Activated CD4-positive, alpha-beta T cell treated with anti-CD3 and anti-CD28 coated beads, Interleukin-2, amount 50 U/mL, for 16 hours (primary cell): ENCODE measurements at places on chromosomes 12 and 14.

DNA sequence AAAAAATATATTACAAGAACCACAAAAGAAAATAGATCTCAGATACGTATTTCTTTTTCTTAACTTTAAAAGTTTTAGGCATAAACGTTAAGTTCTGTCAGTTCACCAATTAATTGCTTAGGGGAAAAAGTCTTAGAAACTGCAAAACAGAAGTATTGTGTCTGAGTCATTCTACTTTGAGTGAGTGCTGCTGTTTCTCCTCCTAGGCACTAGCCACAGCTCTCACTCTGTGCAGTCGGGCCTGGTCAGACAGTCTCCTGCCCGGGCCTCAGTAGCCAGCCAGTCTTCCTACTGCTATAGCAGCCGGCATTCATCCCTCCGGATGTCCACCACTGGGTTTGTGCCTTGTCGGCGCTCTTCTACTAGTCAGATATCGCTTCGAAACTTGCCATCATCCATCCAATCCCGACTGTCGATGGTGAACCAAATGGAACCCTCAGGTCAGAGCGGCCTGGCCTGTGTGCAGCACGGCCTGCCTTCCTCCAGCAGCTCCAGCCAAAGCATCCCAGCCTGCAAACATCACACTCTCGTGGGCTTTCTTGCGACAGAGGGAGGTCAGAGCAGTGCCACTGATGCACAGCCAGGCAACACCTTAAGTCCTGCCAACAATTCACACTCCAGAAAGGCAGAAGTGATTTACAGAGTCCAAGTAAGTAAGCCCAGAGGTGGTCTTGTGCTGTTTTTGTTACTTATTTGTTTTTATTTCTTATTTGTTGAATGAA lies 201.3 kb downstream of the PCNX1 start:
- DNase-seq = no peak

DNA sequence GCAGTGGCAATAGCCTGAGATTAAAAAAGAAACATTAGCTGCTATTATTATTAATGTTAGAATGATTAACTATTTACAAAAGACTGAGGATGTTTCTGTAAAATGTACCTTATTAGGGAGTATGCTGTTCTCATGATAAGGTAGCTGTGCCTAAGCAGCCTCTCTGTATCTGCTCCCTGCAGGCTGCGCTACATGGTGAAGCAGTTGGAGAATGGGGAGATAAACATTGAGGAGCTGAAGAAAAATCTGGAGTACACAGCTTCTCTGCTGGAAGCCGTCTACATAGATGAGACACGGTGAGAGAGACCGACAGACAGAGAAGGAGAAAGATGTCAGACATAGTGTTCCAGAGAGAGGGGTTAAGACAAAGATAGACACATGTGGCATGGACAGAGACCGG lies 17.4 kb downstream of the PDE1B start:
- no peak for DNase-seq

DNA sequence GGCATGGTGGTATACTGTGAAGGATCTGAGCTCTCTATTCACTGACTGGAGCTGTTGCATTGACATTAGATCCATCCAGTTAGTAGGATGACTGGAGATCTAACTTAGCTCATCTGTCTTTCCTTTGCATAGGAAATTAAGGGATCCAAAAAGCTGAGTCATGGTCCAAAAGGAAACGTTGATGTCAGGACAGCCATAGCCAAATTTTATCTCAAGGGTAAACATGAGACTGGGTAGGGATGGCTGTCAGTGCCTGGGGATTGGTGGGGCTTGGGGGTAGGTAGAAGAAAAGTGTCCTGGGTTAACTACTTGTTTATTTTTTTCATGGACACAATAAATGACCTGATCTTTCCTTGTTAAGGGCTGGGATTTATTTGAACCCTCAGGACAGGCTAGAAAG lies 4.6 kb downstream of the FAM177A1 start:
- DNase-seq = no peak

DNA sequence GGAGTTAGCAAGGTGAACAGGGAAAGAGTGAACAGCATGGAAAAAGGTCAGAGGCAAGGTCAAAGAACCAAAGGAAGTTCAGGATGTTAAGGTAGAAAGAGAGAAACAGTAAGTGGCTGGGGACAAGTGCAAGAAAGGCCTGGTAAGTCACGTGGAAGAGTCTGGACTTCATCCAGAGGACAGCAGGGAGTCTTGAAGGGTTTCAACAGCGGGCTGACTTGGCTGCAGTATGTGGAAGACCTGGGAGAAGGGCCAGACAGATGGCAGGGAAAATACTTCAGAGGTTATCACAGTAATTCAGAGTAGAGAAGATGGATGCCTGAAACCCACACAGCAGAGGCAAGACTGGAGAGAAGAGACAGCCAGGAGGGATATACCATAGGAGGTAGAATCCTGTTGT lies 34.0 kb downstream of the CIT start:
- no peak for DNase-seq

GRCh38 chr14:94139006-94139405 lies 9.6 kb upstream of the IFI27L2 start:
- DNase-seq = no peak

DNA sequence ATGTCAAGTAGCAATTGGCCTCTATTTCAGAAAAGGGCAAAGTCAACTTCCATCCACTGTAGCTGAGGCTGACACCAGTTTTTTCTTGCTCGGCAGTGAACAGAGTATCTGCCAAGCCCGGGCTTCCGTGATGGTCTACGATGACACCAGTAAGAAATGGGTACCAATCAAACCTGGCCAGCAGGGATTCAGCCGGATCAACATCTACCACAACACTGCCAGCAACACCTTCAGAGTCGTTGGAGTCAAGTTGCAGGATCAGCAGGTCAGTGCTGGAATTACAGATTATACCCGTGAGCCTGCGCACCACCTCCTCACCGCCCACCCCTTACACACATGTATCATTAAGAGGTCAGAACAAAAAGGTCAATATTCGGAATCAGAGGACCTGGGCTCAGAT lies 19.4 kb downstream of the EVL start:
- DNase-seq = no peak

DNA sequence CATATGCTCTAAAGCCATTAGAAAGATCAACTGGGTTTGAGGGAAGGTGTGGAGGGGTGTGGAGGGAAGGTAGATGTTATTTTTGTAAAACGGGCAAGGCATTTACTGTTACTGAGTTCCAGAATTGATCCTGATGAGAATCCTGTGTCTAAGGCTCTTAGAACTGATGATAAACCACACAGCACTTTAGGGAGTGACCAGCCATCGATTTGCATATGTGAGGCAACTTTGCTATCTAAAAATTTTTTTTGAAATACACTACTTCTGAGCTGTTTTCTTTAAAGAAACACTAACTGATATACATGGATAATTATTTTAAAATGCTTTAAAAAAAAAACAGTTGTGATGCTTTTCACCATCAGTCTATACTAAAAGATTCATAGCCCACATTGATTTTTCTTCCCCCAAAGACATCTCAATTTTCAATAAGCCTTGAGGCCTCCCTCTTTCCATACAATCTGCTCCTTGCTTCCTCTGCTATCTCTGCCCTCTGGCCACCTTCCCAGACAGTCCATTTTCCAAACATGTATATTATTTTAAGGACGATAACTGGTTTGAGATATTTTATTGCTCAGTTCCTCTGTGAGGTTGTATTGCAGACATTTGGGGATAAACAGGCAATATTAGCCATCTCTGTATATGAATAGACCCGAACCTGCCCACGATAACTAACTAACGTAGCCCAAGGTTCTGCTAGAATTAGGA lies 265.9 kb downstream of the EFCAB11 start:
- no peak for DNase-seq

DNA sequence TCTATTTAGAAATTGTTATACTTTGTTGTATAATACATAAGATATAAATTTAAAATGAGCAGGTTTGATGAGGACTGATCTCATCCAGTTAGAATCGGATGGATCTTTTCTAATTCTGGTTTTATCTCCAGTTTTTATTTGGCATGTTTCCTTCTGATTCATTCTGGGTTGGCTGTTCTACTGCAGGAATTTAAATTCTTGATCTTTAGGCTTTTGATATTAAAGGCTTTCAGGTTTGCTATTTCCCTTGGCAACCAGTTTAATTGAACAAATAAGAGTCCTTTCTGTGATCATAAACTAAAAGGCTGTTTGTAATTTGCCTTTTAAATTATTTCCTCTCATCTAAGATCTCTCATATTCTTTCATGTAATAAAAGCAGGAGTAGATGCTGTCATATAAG lies 83.4 kb downstream of the PDE6H start:
- no peak for DNase-seq

GRCh38 chr12:101852998-101853397 lies 22.2 kb upstream of the GNPTAB start:
- DNase-seq = no peak

DNA sequence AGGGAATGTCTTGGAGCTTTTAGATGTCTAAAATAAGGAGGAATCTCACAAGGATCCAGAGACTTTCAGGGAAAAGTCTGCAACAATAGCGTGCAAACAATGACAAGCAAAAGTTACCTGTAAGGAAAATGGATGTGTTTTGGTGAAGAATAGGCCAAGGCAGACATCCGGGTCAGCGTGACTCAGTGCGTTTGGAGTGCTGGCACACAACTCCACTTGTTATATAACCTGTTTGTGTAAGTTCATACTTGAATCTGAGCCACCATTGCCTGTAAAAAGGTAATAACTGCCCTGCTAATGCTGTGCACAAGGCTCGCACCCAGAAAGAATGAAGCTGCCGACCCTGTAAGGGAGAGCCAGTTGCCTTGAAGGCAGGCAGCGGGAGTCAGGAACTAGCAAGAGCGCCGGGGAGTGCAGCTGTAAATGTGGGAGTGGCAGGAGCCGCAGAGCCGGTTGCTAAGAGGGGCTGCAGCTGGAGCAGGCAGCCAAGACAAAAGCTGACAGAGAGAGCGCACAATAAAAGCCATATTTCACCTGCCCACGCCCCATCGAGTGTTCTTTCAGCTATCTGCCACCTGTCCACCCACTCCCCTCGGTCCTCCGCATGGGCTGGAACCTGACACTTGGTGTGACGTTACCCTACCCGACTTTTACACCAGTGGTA lies 638.5 kb upstream of the MIS18BP1 start:
- DNase-seq = no peak

GRCh38 chr14:85948153-85948552 lies 418.2 kb downstream of the FLRT2 start:
- DNase-seq = no peak

GRCh38 chr14:68232300-68233055 lies 412.9 kb downstream of the RAD51B start:
- DNase-seq = peak; percentile 86

DNA sequence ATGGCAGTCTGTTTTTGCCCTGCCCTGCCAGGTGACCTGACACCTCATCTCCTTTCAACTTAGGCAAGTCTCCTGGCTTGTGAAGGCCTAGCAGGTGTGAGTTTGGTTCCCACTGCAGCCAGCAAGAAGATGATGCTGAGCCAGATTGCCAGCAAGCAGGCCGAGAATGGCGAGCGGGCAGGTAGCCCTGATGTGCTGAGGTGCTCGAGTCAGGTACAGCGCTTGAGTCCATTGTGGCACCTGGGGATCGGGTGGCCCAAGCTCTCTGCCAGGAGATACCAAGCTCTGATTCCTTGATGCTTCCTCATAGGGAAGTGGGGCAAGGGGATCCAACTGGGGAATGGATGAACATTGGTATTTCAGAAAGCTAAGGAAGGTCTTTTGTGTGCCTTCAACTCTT lies 4.1 kb upstream of the CSAD start:
- no peak for DNase-seq

DNA sequence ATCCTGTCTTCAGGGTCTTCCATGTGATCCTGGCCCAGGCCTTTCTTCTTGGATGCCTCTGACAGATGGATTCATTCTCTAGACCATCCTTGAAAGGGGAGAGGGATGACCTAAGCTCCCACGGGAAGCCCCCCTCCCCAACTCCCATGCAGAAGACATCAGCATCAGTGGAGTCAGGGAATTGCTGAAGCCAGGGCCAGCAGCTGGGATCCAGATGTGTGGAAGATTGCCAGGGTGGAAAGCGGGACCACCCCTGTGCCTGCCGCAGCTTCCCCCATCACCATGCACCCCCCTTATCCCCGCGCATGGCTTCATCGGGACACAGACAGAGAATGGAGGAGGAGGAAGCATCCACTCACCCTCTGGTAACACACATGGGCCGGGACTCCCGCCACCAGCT lies 183.6 kb upstream of the PRMT8 start:
- DNase-seq = no peak

DNA sequence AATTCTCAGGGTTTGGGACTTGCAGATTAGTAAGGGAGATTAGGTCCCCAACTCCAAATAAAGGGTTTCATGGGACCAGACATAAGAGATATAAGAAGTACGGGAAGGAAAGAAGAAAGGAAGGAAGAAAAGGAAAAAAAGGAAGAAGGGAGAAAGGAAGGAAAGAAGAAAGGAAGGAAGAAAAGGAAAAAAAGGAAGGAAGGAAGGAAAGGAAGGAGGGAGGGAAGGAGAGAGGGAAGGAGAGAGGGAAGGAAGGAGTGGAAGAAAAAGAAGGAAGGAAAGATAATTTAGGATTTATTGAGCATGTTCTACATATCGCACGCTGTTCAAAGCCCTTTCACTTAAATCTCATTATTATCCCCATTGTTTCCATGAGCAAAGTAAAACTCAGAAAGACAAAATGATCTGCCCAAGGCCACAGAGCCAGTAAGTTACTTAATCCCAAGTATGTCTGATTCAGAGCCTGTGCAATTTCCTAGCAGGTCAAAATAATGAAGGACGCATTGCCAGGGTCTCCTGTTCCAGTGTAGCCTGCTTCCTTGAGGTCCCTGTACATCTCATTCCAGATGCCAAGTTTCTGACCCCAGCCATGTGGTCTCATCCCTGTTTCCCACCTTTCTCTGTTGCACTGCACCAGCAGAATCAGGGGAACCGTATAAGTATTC lies 3.9 kb upstream of the HDAC7 start:
- no peak for DNase-seq

GRCh38 chr12:124961055-124961454 lies 27.9 kb downstream of the DHX37 start:
- no peak for DNase-seq

GRCh38 chr14:56490379-56490778 lies 89.2 kb upstream of the TMEM260 start:
- peak; percentile 41 for DNase-seq

- no peak for DNase-seq
These were observed 442 bp downstream of the FLVCR2 start for GRCh38 chr14:75578786-75579337.

- DNase-seq = no peak
These were observed 291.5 kb downstream of the FUT8 start for GRCh38 chr14:65703996-65704395.

GRCh38 chr14:55309761-55310365 lies 38.6 kb downstream of the FBXO34 start:
- no peak for DNase-seq

DNA sequence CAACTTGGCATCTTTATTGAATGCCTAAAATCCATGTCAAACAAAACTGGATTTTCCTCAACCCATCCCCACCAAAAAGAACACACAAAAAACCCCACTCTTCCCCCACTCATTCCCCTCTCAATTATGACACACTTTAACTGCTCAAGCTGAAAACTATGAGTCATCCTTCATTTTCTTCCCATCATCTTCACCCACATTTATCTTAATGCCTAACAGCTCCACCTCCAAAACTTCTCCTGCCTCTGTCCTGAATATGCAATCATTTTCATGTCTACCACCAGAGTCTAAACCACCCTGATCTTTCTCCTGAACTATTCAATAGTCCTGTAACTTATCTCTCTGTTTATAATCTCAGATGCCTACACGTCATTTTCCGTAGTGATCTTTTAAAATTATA lies 239.7 kb downstream of the BCAT1 start:
- peak; percentile 70 for DNase-seq
